ENCODE measurements at places on chromosomes 11 and 22.

GRCh38 chr11:75152090-75152489 lies 1.2 kb downstream of the SLCO2B1 start:
- no peak for DNase-seq

GRCh38 chr11:8098879-8099278 lies 17.9 kb downstream of the TUB start:
- peak; percentile 31 for DNase-seq

DNA sequence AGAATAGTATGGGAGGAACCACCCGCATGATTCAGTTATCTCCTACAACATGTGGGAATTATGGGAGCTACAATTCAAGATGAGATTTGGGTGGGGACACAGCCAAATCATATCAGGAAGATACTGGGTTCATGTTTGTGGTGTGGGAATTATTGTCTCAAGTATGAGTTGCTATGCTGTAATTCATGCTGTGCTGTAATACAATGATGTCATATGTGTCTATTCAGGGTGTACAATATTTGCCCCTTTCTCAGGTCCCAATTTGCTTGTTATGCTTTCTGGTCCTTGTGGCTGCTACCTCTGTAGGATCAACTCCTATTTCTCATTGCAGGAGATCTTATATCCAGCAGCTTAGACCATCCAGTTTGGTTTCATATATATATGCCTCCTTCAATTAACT lies 52.2 kb upstream of the ARHGAP20 start:
- no peak for DNase-seq

GRCh38 chr11:96254087-96254486 lies 88.9 kb downstream of the MAML2 start:
- peak; percentile 60 for DNase-seq

DNA sequence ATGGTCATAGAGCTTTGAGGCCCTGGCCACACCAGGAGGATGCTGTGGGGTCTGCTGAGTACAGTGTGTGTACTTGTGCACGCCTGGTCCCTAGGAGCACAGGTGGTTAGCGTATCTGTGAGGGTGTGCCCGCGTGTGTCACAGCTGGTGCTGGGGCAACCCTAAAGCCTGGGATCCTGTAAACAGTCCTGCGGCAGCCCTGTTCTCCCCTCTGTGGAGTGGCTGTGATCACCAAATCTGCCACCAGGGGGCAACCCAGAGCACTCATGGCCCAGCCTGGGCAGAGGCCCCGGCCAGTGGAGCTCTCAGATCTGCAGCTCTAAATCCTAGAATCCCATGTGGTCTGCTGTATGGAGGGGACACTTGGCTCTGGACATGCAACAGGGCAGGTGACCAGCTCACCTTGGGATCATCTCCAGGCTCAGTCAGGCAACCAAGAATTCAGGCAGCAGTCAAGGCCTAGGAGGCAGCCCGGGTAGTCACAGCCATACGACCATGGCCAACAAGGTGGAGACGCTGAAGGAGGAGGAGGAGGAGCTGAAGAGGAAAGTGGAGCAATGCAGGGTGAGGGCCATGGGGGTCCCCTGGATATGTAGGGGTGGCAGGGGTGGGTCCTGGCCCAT lies 3.9 kb downstream of the SH3BP1 start:
- peak; percentile 65 for DNase-seq

DNA sequence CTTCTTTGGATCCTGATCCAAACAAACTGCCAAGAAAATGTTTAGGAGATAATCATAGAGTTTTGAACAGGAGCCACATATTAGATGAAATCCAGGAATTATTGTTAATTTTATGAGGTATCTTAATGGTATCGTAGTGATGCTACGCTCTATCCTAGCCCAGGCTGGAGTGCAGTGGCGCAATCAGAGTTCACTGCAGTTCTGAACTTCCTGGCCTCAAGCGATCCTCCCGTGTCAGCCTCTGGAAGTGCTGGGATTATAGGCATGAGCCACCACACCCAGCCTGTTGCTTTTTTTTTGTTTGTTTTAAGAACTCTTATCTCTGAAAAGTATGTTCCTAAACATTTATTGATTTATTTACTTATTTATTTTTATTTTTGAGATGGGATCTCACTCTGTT lies 2.4 kb downstream of the GSTT4 start:
- no peak for DNase-seq

DNA sequence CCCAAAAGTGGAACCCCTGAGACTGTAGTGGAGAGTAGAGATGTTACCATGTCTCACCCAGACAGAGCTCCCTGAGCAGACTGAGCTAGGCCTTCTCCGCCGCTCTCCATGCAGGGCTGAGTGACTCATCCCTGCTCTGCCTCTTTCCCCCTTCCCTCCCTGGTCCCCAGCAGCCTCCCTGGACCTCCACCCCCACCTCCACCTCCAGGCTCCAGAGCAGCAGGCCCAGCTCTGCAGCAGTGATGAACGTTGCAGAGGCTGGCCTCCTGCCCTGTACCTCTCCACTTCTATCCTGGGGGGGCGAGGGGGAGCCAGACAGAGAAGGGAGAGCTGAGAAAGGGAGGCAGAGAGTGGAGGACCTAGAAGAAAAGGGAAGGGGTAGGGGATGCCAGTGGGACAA lies 19.3 kb upstream of the ARAP1 start:
- peak; percentile 84 for DNase-seq

DNA sequence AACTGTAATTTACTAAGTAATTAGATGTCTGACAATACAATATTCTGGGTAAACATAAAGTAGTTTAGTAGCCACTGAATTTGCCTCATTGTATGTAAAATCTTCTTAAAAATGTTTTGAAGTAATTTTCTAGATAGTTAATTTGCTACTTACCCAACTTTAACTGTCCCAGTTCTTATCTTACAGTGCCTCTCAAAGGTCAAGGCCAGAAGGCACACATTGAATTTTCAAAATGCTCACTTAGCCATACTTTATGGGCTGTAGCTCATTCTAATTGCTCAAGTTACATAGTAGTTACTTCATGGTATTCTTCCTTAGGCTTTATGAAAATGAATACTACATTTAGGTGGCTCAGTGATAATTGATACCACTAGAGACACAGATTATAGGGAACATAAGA lies 666.6 kb downstream of the CNTN5 start:
- no peak for DNase-seq

DNA sequence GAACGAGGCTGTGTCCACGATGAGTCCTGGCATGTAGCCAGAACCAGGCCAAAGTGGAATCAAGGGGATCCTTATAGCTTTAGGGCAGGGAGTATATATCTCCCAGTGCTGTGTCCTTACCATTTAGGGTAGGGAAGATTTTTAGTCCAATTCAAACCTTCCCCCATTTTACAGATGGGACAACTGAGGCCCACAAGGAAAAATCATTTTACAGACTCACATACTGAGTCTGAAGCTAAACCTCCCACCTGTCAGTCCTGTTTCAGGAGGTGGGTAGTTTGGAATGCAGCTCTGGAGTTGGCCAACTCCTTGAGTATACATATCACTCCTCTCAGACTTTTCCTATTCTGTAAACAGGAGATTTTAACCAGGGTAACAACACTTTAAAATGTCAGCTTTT lies 33.1 kb upstream of the TFIP11 start:
- no peak for DNase-seq

All from fibroblast of upper back skin (primary cell).